Stomach (tissue), 19 donors: ENCODE measurements at places on chromosomes 12 and 14. TPM values are rescaled to one million over a fixed set of nuclear protein-coding genes. Genes with fewer than 3 reads are reported as not detected.

NAP1L1 gene
- total RNA-seq: 197 TPM

DNA sequence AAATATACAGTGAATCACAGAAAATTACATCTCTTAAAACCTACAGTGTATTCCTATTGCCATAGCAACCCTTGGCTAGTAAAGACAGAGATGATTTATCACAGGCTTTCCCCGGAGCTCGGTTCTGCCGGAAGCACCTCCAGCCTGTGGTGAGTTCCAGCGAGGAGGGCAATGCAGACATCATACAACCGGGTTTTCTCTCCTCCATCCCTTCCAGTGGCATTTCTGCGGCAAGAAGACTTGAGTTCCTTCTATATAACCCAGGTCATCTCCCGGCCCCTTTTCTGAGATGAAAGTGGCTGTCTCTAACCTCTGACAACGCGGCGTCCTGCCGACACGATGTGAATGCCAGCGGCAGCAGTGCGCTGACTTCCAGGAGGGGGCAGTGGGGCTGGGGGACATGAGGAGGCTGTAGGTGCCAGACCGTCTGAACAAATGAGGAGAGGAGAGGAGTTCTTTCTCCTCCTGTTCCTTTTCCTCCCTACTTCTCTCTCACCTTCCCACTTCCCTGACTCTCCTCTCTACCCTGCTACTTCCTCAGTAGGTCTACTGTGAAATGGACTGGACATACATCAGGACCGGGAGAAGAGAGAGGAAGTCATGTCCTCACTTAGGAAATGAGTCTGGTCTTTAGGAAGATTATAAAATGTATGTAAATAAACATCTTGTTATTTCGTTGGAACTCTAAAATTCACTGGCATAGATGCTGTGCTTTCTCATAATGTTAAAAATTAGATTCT, 68.6 kb upstream of the MAX start:
- peak overlapping the region; percentile 38 for H3K4me3 ChIP-seq
- no peak for DNase-seq
- peak overlapping the region; percentile 0 for H3K27ac ChIP-seq
- H3K4me1 ChIP-seq: peaks cover 10% of the 10 kb centered on the region

DNA sequence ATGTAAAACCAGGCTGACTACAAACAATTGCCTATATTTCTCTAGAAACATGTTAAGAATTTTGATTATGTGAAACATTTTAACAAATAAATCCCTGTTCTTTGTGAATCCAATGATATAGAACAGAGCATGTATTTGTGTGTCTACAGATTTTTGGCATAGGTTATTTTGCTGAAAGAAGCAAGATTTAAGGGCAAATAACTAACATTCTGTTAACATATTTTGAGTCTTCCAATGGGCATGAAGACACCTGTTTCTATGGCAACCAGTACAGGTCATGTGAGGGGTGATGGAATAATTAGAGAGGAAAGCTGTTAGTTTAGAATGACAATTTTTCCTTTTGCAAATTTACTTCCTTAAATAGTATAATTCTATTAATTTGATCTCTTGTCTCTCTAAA, 8.8 kb downstream of the ART4 start:
- no peaks in the 10 kb centered on the region for H3K36me3 ChIP-seq
- no peak for DNase-seq
- no peaks in the 10 kb centered on the region for H3K4me1 ChIP-seq
- H3K27me3 ChIP-seq: no peaks in the 10 kb centered on the region
- no peak overlapping the region for H3K4me3 ChIP-seq

DNA sequence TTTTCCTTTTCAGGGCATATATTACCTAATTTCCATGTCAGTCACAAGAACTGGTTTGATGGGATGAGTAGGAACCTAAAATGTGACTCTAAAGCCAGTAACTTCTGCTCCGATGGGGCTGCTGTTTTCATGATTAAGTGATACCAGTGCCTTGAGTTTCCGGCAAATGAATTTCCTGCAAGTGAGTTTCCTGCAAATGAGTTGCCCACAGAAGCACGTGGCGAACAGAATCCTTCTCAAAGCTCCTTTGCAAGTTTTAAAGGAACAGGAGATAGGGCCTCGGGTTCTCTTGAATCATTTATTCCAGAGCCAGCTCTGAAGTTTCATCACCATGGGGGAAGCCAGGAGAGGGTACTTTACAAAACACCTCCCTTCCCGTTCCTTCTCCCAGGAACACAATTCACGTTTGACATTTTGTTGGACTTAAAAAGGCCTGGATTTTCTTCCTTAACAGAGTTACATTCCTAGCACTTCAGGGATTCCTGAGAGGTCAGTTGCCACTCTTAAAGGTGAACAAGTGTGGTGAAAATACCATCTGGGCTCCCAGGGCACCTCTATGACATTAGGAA, 2.2 kb upstream of the PPTC7 start:
- H3K4me1 ChIP-seq: peaks cover 19% of the 10 kb centered on the region
- DNase-seq: no peak
- H3K36me3 ChIP-seq: no peaks in the 10 kb centered on the region
- no peak overlapping the region for H3K4me3 ChIP-seq
- H3K27ac ChIP-seq: peak overlapping the region; percentile 96

CD69 gene
- total RNA-seq: not detected

NR4A1 gene
- total RNA-seq: 230 TPM

IRAK3 gene
- 38.2 TPM for total RNA-seq

GRCh38 chr12:82874945-82875344, 188.2 kb downstream of the TMTC2 start:
- no peak overlapping the region for H3K27ac ChIP-seq
- peaks cover 35% of the 10 kb centered on the region for H3K4me1 ChIP-seq
- H3K36me3 ChIP-seq: no peaks in the 10 kb centered on the region
- no peak overlapping the region for H3K4me3 ChIP-seq
- H3K27me3 ChIP-seq: no peaks in the 10 kb centered on the region
- DNase-seq: no peak

DNA sequence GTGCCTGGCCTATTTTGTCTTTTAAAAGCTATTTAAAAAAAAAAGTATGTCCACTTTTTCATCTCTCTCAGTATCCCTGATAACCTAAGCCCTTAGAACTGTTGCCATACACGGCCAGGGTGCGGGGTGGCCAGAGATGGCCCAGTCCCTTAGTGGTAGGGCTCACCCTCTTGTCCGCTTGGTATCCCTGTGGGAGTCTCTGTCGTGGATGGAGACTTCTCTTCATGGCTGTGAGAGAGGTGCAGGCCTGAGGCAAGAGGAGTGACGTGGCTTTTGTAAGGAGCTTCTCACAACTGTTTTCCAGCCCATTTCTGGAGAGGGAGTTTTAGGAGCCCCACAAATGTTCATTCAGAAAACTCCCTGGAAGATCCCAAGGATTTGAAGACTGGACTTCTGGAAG, 26.8 kb downstream of the XRCC3 start:
- H3K27ac ChIP-seq: no peak overlapping the region
- H3K36me3 ChIP-seq: peaks cover 47% of the 10 kb centered on the region
- no peak for DNase-seq
- no peaks in the 10 kb centered on the region for H3K27me3 ChIP-seq

DNA sequence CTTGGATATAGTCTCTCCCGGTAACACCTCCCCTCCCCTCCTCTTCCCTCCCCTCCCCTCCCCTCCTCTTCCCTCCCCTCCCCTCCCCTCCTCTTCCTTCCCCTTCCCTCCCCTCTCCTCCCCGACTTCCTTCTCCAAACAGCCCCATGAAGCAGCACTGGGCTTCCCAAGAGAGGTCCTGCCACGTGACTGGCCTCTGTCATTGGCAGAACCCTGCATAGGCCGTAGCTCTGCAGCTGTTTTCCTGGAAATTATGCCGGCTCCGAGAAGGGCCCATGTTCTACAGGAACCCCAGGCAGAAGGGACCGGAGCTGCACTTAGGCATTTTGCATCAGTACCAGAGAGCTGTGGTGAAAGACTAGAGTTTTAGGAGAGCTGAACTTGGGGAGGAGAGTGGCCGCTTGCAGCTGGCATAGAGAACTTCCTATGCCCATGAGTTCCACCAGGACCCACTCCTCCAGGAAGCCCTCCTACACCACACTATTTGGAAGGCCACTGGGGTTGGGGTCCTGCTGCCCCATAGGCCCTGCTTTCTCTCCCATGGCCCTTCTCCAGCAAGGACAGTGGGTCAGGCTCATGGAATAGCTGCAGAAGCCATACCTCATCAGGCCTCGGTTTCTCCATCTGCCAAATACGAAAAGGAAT, 5.1 kb upstream of the TNFAIP2 start:
- H3K27me3 ChIP-seq: peaks cover 18% of the 10 kb centered on the region
- peak; percentile 87 for DNase-seq
- no peaks in the 10 kb centered on the region for H3K36me3 ChIP-seq
- H3K4me1 ChIP-seq: peaks cover 67% of the 10 kb centered on the region
- no peak overlapping the region for H3K4me3 ChIP-seq
- H3K27ac ChIP-seq: peak overlapping the region; percentile 87

DNA sequence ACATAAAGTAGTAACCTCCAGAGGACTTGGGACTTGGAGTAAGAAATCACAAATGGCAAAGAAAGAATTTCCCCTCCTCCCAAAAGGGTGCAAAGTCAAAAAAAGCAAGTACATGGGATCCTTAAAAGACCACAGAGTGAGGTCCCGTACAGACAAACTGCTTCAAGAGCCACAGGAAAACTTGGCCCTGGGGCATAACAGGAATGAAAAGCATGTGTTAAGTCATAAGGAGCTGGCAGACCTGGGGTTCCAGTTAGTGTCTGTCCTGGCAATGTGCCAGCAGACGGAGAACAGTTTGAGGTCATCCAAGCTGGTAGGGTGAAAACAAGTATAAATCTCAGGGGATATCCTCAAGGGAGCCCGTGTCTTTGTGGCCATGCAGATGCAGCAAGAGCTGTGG, 73.2 kb downstream of the HSD17B6 start:
- H3K4me3 ChIP-seq: no peak overlapping the region
- no peaks in the 10 kb centered on the region for H3K27me3 ChIP-seq
- H3K36me3 ChIP-seq: no peaks in the 10 kb centered on the region
- H3K4me1 ChIP-seq: peaks cover 3% of the 10 kb centered on the region
- no peak for DNase-seq
- H3K27ac ChIP-seq: no peak overlapping the region

RPL10L gene
- not detected for total RNA-seq

DNA sequence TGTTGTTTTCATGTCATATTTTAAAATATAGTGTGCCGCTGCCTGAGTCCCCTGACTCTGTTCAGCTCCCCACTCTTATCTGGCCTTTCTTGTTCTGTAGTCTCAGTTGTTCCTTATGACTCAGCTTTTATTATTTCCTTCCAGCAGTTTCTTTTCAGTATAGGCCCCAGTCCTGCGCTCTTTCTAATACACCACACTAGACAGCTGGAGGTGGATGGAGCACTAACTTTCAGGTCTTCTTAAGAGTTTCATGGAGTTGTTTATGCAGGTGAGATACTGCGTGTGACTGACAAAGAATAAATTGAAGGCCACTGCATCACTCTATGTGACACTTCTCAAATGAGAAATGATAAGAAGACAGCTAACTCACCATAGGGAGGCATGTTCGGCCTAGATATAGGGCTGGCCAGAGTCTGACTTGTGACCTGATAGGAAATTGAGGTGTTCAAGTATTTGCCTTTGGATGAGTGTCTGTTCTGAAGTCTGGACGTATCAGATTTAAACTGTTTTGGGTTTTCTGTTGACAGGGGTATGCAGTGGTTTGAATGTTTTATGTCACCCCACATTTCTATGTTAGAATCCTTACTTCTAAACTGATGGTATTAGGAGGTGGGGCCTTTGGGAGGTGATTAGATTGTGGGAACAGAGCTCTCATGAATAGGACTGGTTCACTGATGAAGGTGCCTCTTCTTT, 60.8 kb upstream of the CLMN start:
- no peak overlapping the region for H3K27ac ChIP-seq
- H3K27me3 ChIP-seq: no peaks in the 10 kb centered on the region
- no peaks in the 10 kb centered on the region for H3K36me3 ChIP-seq

GRCh38 chr12:96502949-96503532, 13.7 kb downstream of the CFAP54 start:
- no peaks in the 10 kb centered on the region for H3K27me3 ChIP-seq
- no peak overlapping the region for H3K27ac ChIP-seq
- H3K4me1 ChIP-seq: no peaks in the 10 kb centered on the region

GRCh38 chr12:49388682-49389386, 21.6 kb downstream of the SPATS2 start:
- no peak overlapping the region for H3K4me3 ChIP-seq
- H3K36me3 ChIP-seq: no peaks in the 10 kb centered on the region
- H3K4me1 ChIP-seq: no peaks in the 10 kb centered on the region
- H3K27ac ChIP-seq: no peak overlapping the region
- no peaks in the 10 kb centered on the region for H3K27me3 ChIP-seq

DNA sequence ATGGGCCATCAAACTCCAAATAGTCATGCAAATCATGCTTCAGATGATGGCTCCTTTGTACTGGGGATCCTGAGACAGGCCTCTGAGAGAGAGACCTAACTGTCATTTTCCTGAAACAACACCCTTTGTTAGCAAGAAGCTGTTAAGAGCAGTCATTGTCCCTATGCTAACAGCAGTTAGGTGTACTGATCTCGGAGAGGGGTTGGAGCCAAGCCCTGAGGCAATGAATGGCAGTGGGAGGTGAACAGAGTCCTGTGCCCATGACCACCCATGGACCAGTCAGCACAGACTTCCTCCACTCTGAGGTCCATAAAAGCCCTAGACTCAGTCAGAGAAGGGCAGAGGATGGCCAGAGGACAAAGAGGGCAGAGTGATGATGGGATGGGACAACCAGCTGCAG, 747.6 kb upstream of the LRFN5 start:
- no peak for DNase-seq
- no peaks in the 10 kb centered on the region for H3K4me1 ChIP-seq
- H3K4me3 ChIP-seq: no peak overlapping the region
- H3K27ac ChIP-seq: no peak overlapping the region

- no peaks in the 10 kb centered on the region for H3K36me3 ChIP-seq
- peaks cover 82% of the 10 kb centered on the region for H3K4me1 ChIP-seq
- H3K4me3 ChIP-seq: no peak overlapping the region
- no peaks in the 10 kb centered on the region for H3K27me3 ChIP-seq
- peak overlapping the region; percentile 96 for H3K27ac ChIP-seq
- no peak for DNase-seq
Observed at GRCh38 chr14:35340616-35341453, 48.7 kb downstream of the PSMA6 start.

DNA sequence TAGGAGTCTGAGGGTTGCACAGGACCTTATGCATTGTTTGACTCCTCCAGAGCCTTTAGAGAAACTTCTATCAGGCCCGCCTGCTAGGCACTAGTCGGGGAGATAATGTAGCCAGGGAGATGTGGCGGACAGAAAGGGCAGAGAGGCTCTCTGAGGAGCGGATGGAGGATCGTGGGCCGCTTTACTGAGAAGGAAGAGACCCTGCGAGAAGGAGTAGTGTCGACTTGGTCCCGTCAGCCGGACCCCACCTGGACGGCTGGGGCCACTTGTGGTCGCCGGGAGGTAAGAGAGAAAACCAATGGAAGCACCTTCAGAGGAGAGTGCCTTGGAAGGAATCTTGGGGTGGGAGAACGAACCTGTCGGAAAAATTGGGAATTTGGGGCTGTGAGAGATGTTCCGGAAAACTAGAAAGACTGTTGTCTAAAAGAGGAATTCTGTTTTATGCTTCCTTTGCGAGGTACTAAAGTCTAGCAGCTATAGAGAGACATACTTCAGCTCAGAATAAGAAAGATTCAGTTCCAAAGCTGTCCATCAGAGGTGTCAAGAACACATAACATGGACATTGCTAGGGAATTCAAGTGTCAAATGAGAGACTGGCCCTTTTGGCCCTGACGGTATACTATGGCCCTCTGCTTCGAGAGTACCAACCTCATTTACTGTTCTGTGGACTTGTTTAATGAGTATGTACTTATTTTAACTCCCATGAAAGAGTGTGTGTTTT, 660 bp upstream of the MCRS1 start:
- peak overlapping the region; percentile 98 for H3K4me3 ChIP-seq
- peaks cover 15% of the 10 kb centered on the region for H3K36me3 ChIP-seq
- H3K4me1 ChIP-seq: peaks cover 17% of the 10 kb centered on the region
- DNase-seq: no peak
- H3K27ac ChIP-seq: peak overlapping the region; percentile 98
- no peaks in the 10 kb centered on the region for H3K27me3 ChIP-seq

- no peaks in the 10 kb centered on the region for H3K36me3 ChIP-seq
- H3K27me3 ChIP-seq: no peaks in the 10 kb centered on the region
- H3K4me3 ChIP-seq: no peak overlapping the region
- no peak overlapping the region for H3K27ac ChIP-seq
- peak; percentile 4 for DNase-seq
Observed at GRCh38 chr12:52141306-52141705, 50.5 kb downstream of the KRT80 start.
